EL (cell line): ENCODE measurements at places on chromosomes 5 and 9.

DNA sequence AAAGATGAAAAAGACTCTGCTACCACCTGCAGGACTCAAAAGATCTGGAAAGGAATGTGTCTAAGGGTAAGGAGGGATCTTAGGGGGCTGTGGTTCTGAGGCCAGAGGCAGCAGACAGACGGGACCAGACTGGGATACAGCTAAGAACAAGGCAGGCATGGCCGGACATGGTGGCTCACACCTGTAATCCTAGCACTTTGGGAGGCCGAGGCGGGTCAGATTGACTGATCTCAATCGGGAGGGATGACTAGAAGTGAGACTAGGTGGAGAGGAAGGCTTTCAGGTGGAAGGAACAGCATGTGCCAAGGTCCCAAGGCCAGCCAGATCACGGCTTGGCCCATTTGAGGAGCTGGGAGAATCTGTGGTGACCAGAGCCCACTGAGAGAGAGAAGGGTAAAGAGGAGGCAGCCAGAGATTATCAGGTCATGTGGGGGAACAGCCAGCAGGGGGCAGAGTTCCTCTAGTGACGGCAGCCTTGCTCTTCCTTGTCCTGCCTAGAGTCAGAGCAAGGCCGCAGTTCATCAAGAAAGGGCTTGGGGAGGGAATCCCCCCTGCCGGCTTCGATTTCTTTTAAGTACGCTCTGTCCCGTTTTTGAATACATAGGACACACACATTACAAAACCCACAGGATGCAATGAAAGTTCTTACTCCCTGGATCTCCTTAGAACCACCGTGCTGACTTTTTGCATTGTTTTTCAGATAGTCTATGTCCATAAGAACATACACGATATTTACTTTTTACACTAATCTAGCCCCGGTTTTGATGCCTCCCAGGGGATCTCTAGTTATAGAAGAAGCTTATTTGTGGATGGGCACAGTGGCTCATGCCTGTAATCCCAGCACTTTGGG is 2.6 kb upstream of the OLFML2A start:
- peak; percentile 75 for DNase-seq

GRCh38 chr5:138932171-138932810 is 57.2 kb upstream of the LRRTM2 start:
- DNase-seq, result no peak

DNA sequence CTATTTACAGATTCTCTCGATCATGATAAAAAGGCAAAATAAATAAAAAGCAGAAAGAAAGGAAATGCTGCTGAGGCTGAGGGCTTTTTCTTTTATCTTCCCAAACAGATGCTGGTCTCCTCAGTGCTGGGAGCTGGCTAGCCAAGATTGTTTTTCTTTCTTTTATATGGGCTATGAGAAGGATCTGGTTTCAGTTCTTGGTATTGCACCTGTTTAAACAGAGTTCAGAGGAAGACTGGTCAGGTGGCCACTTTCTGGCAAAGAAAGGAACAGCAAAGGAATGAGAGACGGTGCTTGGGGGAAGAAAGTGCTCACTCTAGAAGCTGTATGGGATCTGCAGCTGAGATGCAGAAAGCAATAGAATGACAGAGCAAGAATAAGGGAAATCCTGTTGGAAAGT is 88.9 kb downstream of the SLF1 start:
- no peak for DNase-seq

DNA sequence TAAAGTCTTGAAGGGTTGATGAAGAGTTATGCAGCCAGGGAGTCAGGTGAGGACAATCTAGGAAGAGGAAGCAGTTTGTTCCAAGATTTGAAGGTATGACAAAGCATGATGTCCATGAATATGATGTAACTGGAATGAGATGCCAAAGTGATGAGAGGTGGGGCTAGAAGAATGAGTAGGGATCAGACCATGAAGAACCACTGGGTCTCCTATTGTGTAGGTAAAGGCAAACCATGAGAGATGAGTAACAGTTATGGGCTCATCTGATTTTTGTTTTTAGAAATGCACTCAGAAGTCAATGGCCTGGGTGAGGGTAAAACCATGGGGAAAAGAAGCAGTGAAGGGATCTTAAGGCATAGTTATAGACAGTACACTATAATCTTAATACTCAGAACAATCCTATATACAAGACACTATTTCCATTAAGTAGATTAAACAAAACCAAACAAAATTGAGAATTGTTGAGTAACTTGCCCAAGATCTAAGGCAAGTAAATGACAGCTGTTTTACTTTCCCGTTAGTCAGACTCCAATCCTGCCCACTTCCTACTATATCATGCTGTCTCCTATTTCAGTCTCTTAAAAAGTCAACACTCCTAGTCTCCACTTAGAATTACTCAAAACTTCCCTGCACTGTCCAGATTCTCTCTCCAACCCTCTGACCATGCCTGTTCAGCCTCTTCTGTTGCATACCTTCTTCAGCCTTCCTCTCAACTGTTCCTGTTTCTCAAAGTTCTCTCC is 393.8 kb upstream of the MEF2C start:
- DNase-seq, result peak; percentile 17

DNA sequence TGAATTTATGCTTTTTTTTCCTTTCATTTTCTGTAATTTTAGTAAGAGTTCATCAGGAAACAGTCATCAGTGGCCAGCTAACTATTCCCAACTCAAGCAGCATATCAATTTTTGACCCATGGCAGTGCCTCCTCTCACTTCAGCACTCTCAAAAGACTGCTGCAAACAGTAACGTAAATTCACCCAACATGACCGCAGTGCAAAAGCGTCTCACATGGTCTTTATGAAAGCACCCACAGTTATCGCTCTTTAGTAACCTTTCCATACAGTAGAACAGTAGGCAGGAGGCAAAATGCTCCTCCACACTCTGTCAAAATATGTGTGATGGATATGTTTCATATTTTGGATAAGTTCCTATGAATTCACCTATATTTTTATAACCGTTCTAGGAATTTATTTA is 48.6 kb downstream of the PARP8 start:
- DNase-seq, result no peak

DNA sequence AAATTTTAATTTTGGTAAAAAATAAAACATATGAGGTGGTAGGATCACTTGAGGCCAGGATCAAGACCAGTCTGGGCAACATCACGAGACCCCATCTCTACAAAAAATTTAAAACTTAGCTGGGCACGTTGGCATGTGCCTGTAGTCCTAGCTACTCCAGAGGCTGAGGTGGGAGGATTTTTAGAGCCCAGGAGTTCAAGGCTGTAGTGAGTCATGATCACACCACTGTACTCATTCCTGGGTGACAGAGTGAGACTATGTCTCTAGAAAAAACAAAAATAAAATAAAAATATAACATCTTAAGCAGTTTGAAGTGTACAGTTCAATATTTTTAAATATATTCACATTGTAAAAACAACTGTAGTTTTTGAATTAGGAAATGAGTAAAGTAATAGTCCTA is 108.3 kb downstream of the SMIM15 start:
- peak; percentile 56 for DNase-seq

GRCh38 chr9:80020056-80020455 is 448.3 kb downstream of the TLE4 start:
- DNase-seq, result no peak

DNA sequence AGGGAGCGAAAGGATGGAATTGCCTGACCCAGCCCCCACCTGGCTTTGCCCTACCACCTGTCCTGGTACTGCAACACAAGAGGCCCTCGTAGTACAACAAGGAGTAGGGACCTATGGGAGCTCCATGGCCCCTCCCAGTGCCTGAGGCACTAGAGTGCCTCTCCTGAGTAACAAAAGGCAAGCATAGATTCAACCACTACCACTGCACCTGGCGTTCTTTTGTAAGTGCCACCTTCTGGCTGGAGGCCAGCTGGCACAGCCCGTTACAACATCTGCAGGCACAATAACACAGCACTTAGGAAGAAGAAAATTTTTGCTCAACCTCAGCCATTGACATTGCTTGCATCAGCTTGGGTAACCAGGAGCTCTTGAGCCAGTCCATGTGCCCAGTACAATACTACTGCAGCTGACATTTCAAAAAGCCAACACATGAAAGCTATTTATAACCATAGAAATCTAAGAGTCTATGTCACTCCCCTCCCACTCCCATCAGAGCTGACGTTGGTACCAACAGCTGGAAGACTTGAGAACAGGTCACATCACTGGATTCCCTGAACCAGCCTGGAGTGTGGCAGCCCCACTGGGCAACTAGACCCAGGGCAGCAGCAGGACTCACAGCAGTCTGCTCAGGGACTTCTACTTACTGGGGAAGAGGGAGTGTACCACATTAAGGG is 17.7 kb upstream of the FAM174A start:
- no peak for DNase-seq

DNA sequence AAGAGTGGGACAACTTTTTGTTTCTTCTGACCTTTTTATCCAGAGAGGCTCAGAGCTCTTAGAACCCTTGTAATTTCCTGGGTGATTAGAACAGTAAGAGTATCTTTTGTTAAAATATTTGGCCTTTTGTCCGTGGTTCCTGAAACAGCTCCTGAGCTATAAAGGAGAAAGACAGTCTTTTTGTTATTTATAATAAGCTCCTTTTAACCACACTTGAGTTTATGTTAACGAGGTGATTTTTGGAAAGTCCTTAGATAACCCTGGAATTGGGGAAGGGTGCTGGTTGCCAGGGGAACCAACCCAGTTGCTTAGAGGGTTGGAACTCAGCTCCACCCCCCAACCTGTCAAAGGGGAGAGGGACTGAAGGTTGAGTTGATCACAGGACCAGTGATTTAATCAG is 4.8 kb downstream of the ZNF483 start:
- no peak for DNase-seq

DNA sequence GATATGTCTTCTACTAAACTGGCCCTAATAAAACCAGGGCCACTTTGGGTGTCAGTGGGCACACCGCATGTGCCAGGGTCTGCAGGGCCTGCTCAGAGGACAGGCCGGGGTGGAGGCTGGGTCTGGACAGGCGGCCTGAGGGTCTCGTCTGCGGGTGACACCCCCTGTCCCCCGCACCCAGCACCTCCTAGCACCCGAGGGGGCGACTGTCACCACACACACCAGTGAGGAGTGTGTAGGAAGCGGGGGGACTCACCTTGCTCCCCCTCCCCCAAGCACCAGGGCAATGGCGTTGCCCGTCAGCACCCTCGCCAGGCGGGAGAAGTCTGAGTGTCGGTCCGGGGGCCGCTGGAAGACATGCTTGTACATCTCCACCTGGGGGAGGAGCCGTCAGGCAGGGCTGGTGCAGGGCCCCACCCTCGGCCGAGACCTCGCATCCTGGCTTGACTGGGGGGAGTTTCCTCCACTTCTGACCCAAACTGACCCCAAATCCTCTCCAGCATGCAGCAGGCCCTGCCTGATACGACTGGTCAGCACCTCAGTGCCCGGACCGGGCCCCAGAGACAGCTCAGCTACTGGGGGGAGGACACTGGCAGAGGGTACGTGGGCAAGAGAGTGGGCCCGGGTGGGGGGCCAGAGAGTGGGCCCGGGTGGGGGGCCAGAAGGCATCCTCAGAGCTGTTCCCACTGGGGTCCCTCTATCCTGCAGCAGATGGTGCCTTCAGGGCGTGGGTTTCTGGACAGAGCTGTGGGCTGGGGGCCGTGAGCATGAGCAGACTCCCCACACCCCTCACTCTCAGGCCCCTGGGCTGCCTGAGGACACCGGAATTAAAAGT is 18.9 kb upstream of the NSMF start:
- no peak for DNase-seq
